ENCODE measurements at places on chromosomes 1 and 21.

GRCh38 chr1:153494976-153495535, 34.6 kb upstream of the S100A7 start:
- peak; percentile 69 for DNase-seq

DNA sequence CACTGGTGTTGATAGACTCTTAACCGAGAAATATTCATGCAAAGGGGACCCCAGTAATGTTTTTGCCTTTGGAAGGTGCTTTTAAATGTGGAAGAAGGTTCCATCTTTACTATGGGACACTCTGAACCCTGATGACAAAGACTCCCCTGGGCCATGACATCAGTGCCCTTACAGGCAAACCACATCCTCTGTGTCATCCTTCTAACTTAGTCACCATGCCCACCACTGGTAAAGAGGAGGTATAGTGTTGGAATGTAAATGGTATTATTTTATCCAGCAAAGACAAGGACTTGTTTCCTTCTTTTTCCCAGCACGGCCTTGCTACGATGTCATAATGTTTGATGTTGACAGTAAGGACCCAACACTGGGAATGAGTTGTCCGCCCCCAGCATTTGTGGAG, 12.6 kb downstream of the METTL13 start:
- peak; percentile 43 for DNase-seq

DNA sequence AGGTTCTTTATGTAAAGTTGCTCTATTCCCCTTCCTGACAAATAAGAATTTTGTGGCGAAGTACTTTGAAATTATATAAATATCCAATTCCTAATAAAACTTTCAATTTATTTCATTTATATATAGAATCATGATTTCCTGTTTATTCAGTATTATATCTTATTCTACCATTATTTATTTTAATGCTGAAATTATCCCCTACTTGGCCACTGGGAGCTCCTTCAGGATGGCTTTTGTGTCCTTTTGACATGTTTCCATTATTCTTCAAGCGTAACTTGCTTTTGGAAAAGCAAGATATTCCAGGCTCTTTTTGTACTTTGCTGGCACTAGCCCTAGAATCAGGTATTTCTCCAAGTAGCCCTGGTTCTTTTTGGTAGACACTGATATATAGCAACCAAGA, 67.2 kb upstream of the CACYBP start:
- DNase-seq, result no peak

- DNase-seq, result no peak
Observed at GRCh38 chr1:25799935-25800702, at the start of gene SELENON. SELENON (plus strand) TSS chr1:25800193; CDS start chr1:25800231, 38 bp downstream.

DNA sequence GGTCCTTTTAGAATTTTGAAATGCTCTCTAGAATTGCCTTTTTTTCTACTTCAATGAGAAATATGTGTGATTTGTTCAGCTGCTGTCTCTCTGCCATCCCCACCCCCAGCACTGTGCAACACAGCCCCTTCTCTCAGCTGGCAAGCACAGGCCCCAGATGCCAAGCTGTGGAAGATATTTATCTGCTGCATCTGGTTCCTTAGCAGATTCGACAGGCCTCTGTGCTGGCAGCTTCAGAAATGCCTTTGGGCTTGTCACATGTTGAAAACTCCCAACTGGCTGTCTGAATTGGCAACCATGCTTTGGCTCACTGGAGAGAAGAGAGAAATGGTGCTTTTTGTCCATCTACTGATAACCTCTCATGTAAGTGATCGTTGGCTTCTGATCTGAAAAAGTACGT, 206.7 kb upstream of the C1orf87 start:
- DNase-seq, result no peak

DNA sequence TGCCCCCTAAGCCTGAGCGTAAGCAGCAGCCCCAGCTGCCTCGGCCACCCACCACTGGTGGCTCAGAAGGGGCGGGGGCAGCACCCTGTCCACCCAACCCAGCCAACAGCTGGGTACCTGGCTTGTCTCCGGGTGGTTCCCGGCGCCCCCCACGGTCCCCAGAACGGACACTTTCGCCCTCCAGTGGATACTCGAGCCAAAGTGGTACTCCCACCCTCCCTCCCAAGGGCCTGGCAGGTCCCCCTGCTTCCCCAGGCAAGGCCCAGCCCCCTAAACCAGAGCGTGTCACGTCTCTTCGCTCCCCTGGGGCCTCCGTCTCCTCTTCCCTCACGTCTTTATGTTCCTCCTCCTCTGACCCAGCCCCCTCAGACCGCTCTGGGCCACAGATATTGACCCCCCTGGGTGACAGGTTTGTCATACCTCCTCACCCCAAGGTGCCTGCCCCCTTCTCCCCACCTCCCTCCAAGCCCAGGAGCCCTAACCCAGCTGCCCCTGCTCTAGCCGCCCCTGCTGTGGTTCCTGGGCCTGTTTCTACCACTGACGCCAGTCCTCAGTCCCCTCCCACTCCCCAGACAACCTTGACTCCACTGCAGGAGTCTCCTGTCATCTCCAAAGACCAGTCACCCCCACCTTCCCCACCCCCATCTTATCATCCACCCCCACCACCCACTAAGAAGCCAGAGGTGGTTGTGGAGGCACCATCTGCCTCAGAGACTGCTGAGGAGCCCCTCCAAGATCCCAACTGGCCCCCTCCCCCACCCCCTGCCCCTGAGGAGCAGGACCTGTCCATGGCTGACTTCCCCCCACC, 46.2 kb downstream of the YARS1 start:
- no peak for DNase-seq

GRCh38 chr1:44810101-44810761, 1.9 kb downstream of the BTBD19 start:
- DNase-seq, result no peak

- DNase-seq, result no peak
Observed at GRCh38 chr1:37752583-37753471, 12.1 kb downstream of the EPHA10 start.

DNA sequence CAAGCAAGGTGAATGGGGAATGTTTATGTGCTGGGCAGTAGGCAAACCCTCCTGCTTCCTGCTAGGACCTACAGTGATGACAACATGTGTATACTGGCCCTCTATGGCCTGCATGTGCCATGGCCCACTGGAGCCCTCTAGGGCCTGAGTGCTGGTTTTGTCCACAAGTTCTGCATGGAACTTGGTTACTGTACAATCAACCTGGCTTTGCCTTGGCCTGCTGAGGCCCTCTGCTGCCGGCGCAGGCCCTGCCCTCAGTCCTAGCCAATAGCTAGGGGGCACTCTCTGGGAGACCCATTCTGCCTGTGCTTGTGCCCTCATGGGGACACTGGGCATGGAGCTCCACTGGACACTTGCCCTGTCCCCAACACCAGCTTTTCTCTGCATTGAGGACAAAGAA, 138.6 kb upstream of the NGF start:
- no peak for DNase-seq

DNA sequence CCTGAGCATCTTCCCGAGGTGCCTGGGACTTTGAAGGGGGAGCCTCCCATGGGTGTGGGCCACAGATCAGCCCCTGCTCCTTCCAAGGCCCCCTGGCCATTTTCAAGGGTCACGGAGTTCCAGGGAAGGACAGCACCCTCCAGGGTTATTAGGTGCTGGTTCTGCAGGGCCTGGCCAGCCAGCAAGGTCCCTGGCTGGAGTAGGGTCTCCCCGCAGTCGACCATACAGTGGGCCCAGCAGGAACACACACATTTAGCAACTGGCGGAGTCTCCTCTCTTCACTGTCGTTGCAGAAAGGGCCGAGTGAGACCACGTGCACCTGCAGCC, 17.7 kb upstream of the SUMO3 start:
- DNase-seq, result no peak

GRCh38 chr1:24057171-24057570, 54.8 kb downstream of the MYOM3 start:
- no peak for DNase-seq

GRCh38 chr21:41241341-41241740, 73.4 kb downstream of the BACE2 start:
- no peak for DNase-seq

- no peak for DNase-seq
Observed at GRCh38 chr1:212979340-212980122, 29.2 kb downstream of the VASH2 start.

GRCh38 chr1:15346346-15347030, 63.2 kb upstream of the EFHD2 start:
- no peak for DNase-seq

DNA sequence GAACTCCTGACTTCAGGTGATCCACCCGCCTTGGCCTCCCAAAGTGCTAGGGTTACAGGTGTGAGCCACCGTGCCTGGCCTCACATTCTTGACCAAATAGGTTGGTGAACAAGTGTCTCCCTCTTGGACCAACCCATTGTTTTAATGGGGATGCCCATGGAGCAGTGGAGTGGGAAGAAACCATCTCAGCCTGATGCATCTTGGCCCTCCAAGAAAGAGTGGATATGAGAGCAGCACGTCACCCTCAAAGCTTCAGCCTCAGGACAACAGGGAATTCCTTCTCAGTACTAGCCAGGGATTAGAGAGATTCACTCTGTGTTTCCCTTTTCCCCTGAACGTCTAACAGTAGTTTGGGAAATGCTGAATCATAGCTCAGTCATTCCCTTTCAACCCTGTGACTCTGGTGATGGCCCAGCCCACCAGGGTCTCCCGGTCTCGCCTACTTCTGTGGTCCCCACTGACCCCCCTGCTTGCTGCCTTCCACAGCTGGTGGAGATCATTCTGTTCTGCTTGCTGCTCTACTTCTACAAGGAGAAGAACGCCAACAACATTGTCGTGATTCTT, 37.4 kb downstream of the NIPAL3 start:
- DNase-seq, result no peak

DNA sequence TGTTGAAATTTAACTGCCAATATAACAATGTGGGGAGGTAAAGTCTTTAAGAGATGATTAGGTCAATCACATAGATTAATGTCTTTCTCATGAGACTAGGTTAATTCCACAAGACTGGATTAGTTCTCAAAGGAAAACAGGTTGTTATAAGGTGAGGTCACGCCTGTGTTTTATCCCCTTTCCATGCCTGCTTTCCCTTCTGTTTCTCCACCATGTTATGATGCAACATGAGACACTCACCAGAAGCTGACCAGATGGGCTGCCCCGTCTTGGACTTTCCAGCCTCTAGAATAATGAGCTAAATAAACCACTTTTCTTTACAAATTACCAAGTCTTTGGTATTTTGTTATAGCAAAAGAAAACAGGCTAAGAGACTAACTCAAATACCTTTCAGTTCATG, 70.8 kb downstream of the DDAH1 start:
- DNase-seq, result no peak
